B cell (primary cell): ENCODE measurements at places on chromosomes 2 and 18. TPM values are rescaled to one million over a fixed set of nuclear protein-coding genes. Genes with fewer than 3 reads are reported as not detected.

DNA sequence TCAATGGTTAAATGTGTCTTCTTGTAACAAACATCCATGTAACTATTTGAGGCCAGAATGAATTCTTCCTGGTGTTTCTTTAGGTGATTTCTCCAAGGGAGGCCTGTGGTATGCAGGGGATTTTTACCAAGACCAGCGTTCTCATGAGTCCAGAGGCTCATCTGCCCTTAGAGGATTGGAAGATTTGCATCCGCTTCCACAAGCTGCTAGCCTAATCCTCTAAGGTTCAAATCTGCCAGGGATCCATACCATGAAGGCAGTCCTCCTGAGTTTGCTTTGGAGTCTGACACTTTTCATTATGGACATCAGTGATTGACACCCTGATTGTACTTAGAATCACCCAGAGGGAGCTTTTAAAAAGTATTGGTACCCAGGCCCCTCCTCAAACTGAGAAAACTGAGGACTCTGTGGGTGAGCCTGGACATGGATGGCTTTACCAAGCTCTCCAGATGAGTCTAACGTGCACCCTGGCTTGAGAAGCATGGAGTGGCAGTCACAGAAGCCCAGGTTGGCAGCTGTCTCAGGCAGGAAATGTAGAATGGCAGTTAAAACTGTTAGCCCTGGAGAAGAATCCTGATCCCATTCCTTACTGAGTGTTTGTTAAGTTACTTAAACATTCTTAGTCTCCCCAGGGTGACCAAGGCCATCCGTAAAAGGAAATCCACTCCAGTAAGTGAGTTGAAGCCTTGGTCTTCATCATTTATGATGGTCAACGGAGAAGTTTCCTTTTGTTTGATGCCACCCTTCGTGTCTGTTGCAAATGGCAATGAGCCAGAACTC, 95.3 kb upstream of the RMDN2 start:
- no peak for DNase-seq
- no peak overlapping the region for H3K27ac ChIP-seq
- no peaks in the 10 kb centered on the region for H3K36me3 ChIP-seq
- peaks cover 4% of the 10 kb centered on the region for H3K4me1 ChIP-seq

GRCh38 chr2:101380376-101380775, 6.9 kb downstream of the CREG2 start:
- H3K4me3 ChIP-seq = no peak overlapping the region
- H3K27me3 ChIP-seq = no peaks in the 10 kb centered on the region
- no peak overlapping the region for H3K27ac ChIP-seq
- no peak for DNase-seq
- H3K4me1 ChIP-seq = no peaks in the 10 kb centered on the region
- no peaks in the 10 kb centered on the region for H3K36me3 ChIP-seq

GRCh38 chr2:21310493-21310892, 186.7 kb downstream of the TDRD15 start:
- no peak overlapping the region for H3K4me3 ChIP-seq
- no peaks in the 10 kb centered on the region for H3K36me3 ChIP-seq
- no peak for DNase-seq
- H3K4me1 ChIP-seq = no peaks in the 10 kb centered on the region
- no peak overlapping the region for H3K27ac ChIP-seq

The SERPINB4 gene
- not detected in 2 replicates for polyA plus RNA-seq
